Nasal cavity respiratory epithelium epithelial cell of viscerocranial mucosa (primary cell): ENCODE measurements at places on chromosomes 7 and 10. TPM values are rescaled to one million over a fixed set of nuclear protein-coding genes. Genes with fewer than 3 reads are reported as not detected.

The MCM10 gene
- 0.21 and 0.34 TPM in 2 replicates for total RNA-seq

The RAB18 gene
- total RNA-seq: 89.8 and 94.0 TPM in 2 replicates

The PDE6C gene
- not detected in 2 replicates for total RNA-seq

The LLCFC1 gene
- total RNA-seq: not detected in 2 replicates

The POU6F2 gene
- total RNA-seq: not detected in 2 replicates

The ANKRD22 gene
- total RNA-seq: 11.0 and 14.7 TPM in 2 replicates

The SFMBT2 gene
- under 0.01 and 0.07 TPM in 2 replicates for total RNA-seq

The AMZ1 gene
- under 0.01 TPM in 1 of 2 replicates, not detected in the other for total RNA-seq

The HOXA6 gene
- not detected in 2 replicates for total RNA-seq

The TUBB8 gene
- not detected in 2 replicates for total RNA-seq

The NUTM2A gene
- 0.68 and 0.71 TPM in 2 replicates for total RNA-seq

The GPR141 gene
- total RNA-seq: 0.28 TPM in 1 of 2 replicates, not detected in the other

The ARHGAP22 gene
- total RNA-seq: 4.4 and 9.5 TPM in 2 replicates

The MMP21 gene
- not detected in 2 replicates for total RNA-seq

The STEAP4 gene
- 2.4 and 3.1 TPM in 2 replicates for total RNA-seq

The FUOM gene
- total RNA-seq: 2.8 and 11.3 TPM in 2 replicates

The C10orf105 gene
- not detected in 2 replicates for total RNA-seq

The MMD2 gene
- not detected in 2 replicates for total RNA-seq

The ST8SIA6 gene
- total RNA-seq: 0.85 and 1.4 TPM in 2 replicates

The CDC14C gene
- 0.07 TPM in 1 of 2 replicates, not detected in the other for total RNA-seq

The VWC2 gene
- total RNA-seq: not detected in 2 replicates

The HGF gene
- not detected in 2 replicates for total RNA-seq

The NEUROD6 gene
- not detected in 2 replicates for total RNA-seq

The CRHR2 gene
- not detected in 2 replicates for total RNA-seq

The NYAP1 gene
- 0.34 and 0.64 TPM in 2 replicates for total RNA-seq

The PRLHR gene
- total RNA-seq: not detected in 2 replicates

The SPDYE8 gene
- total RNA-seq: not detected in 2 replicates

The GDF10 gene
- total RNA-seq: not detected in 2 replicates

The FZD8 gene
- 4.2 and 8.2 TPM in 2 replicates for total RNA-seq

The CALD1 gene
- total RNA-seq: 209 and 322 TPM in 2 replicates

The VPS37D gene
- total RNA-seq: 1.0 and 1.3 TPM in 2 replicates

The FBH1 gene
- 75.5 and 98.1 TPM in 2 replicates for total RNA-seq

The CHN2 gene
- not detected in 2 replicates for total RNA-seq

The IGFBP1 gene
- total RNA-seq: not detected in 2 replicates

The IKZF5 gene
- total RNA-seq: 2.4 and 5.8 TPM in 2 replicates

The GNB2 gene
- 82.7 and 130 TPM in 2 replicates for total RNA-seq

The ARL3 gene
- total RNA-seq: 5.5 and 6.5 TPM in 2 replicates

The ODAD2 gene
- under 0.01 and 0.28 TPM in 2 replicates for total RNA-seq

The C7orf57 gene
- total RNA-seq: 0.21 and 3.4 TPM in 2 replicates

The GPC2 gene
- 1.4 and 2.1 TPM in 2 replicates for total RNA-seq
